ENCODE measurements at places on chromosomes 3 and 15. TPM values are rescaled to one million over a fixed set of nuclear protein-coding genes. Genes with fewer than 3 reads are reported as not detected.

The KIF15 gene
- total RNA-seq = 45.1 TPM

The COL8A1 gene
- total RNA-seq = not detected

The EPM2AIP1 gene
- total RNA-seq = 16.7 TPM

The BCL2A1 gene
- 111 TPM for total RNA-seq

The CCDC13 gene
- 0.76 TPM for total RNA-seq

The AP2M1 gene
- total RNA-seq = 221 TPM

The LTF gene
- not detected for total RNA-seq

The ZFAND6 gene
- total RNA-seq = 33.4 TPM

The STRA6 gene
- total RNA-seq = not detected

The PRRT3 gene
- total RNA-seq = 7.8 TPM

The BFSP2 gene
- not detected for total RNA-seq

The ALS2CL gene
- total RNA-seq = 4.0 TPM

The CCR3 gene
- total RNA-seq = not detected

The VWA5B2 gene
- not detected for total RNA-seq

The PDCD10 gene
- 81.1 TPM for total RNA-seq

The PRR20G gene
- not detected for total RNA-seq

The STAB1 gene
- total RNA-seq = not detected

The SCG5 gene
- 1.6 TPM for total RNA-seq

GRCh38 chr3:157738441-157738840 lies 235.2 kb upstream of the VEPH1 start:
- DNase-seq = no peak
- H3K4me1 ChIP-seq = no peaks in the 10 kb centered on the region
- H3K27me3 ChIP-seq = no peaks in the 10 kb centered on the region
- no peaks in the 10 kb centered on the region for H3K36me3 ChIP-seq
- H3K4me3 ChIP-seq = no peak overlapping the region

DNA sequence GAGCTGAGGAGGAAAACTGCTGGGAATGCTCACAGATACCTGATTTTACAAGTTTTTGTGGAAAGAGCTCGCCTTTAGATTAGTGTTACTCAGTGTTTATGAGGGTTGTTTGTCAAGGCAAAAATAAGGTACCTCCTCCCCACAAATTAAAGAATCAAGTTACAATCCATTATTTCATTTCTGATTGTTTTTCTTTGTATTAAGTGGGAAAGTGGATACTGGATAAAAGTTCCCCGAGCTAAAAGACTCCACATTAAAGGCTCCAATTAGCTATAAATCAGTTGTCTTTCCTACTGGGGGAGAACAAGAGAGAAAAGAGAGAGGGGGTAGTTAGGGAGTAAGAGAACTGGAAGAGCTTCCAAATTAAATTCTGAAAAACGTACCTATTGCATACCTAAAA lies 1.9 kb downstream of the ALDH1A2 start:
- H3K4me1 ChIP-seq = peaks cover 9% of the 10 kb centered on the region
- H3K36me3 ChIP-seq = no peaks in the 10 kb centered on the region
- H3K27ac ChIP-seq = no peak overlapping the region
- peaks cover 48% of the 10 kb centered on the region for H3K27me3 ChIP-seq
- DNase-seq = no peak

DNA sequence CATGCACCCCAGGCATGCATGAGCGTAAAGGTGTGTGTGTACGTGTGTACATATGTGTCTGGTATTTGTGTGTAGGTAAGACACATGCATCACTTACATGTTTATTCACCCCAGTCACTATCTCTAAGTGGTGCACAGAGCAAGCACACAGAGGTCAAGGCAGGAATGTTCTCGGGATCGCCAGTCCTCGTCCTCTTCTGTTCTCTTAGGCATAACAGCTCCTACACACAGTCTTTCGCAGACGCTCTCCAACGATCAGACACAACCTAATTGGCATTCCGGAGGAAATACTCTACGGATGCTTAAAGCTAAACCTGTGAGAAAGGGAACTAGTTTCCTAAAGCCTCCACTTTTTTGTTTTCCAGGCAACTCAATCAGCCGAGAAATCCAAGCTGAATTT lies 95.9 kb downstream of the ADAMTS17 start:
- H3K27ac ChIP-seq = no peak overlapping the region
- peaks cover 3% of the 10 kb centered on the region for H3K36me3 ChIP-seq
- no peak for DNase-seq
- no peaks in the 10 kb centered on the region for H3K27me3 ChIP-seq
- no peaks in the 10 kb centered on the region for H3K4me1 ChIP-seq

GRCh38 chr15:67981848-67982247 lies 72.3 kb upstream of the PIAS1 start:
- H3K4me3 ChIP-seq = no peak overlapping the region
- H3K27ac ChIP-seq = no peak overlapping the region
- H3K4me1 ChIP-seq = no peaks in the 10 kb centered on the region
- no peaks in the 10 kb centered on the region for H3K36me3 ChIP-seq
- no peak for DNase-seq

- DNase-seq = no peak
- H3K4me3 ChIP-seq = no peak overlapping the region
- H3K27ac ChIP-seq = no peak overlapping the region
Measured at GRCh38 chr3:147130461-147130860, 275.9 kb downstream of the ZIC4 start.

- H3K27me3 ChIP-seq = peaks cover 3% of the 10 kb centered on the region
- H3K36me3 ChIP-seq = peaks cover 9% of the 10 kb centered on the region
- H3K4me3 ChIP-seq = no peak overlapping the region
- no peak overlapping the region for H3K27ac ChIP-seq
- no peak for DNase-seq
Measured at GRCh38 chr3:72223116-72223515, 438.2 kb upstream of the PROK2 start.

GRCh38 chr3:124246376-124246775 lies 254.5 kb upstream of the ROPN1 start:
- no peaks in the 10 kb centered on the region for H3K36me3 ChIP-seq
- no peaks in the 10 kb centered on the region for H3K4me1 ChIP-seq
- no peak overlapping the region for H3K4me3 ChIP-seq
- H3K27ac ChIP-seq = no peak overlapping the region
- H3K27me3 ChIP-seq = peaks cover 8% of the 10 kb centered on the region
- DNase-seq = no peak

- H3K4me1 ChIP-seq = no peaks in the 10 kb centered on the region
- no peak overlapping the region for H3K27ac ChIP-seq
- H3K4me3 ChIP-seq = no peak overlapping the region
- H3K27me3 ChIP-seq = peaks cover 9% of the 10 kb centered on the region
Measured at GRCh38 chr3:132283916-132284405, 33.2 kb upstream of the ACP3 start.

GRCh38 chr3:37301980-37302708 lies 127.8 kb upstream of the LRRFIP2 start:
- peaks cover 48% of the 10 kb centered on the region for H3K36me3 ChIP-seq
- H3K4me3 ChIP-seq = no peak overlapping the region
- H3K27me3 ChIP-seq = no peaks in the 10 kb centered on the region
- no peak for DNase-seq

- peak; percentile 65 for DNase-seq
- H3K27me3 ChIP-seq = peaks cover 66% of the 10 kb centered on the region
- H3K36me3 ChIP-seq = peaks cover 1% of the 10 kb centered on the region
- peak within 1 kb of the TSS; percentile 72 for H3K27ac ChIP-seq
- peak within 1 kb of the TSS; percentile 77 for H3K4me3 ChIP-seq
Measured at GRCh38 chr3:194135806-194136518, at the start of gene HES1. Gene HES1 (plus strand): TSS chr3:194136148. CDS start chr3:194136381, 233 bp downstream.

DNA sequence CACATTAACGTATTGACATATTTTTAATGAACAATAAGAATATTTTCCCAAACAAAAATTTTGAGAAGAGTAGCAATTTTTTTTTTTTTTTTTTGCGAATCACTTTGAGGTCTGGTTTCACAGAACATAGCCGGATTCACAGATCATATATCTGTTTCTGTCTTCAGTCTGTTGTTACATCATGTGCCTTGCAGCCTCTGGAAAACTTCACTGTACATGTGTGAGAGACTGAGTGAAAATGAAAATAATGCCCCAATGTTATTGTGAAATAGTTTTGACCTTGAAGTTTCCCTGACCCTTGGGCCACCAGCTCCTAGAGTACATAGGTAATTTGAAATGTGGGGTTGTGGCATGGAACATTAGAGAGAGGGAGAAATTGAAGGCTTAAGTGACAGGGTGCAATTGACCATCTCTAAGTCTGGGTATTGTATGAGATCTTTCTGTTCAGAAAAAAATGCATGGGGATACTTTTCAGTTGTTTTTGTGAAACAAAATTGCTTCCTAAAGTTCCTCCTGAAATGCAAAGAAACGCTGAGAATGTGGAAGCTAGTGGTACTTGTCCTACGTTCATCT lies 14.0 kb downstream of the ITPR1 start:
- no peak overlapping the region for H3K4me3 ChIP-seq
- no peak for DNase-seq
- no peaks in the 10 kb centered on the region for H3K27me3 ChIP-seq
- H3K4me1 ChIP-seq = peaks cover 50% of the 10 kb centered on the region
- H3K36me3 ChIP-seq = peaks cover 7% of the 10 kb centered on the region

DNA sequence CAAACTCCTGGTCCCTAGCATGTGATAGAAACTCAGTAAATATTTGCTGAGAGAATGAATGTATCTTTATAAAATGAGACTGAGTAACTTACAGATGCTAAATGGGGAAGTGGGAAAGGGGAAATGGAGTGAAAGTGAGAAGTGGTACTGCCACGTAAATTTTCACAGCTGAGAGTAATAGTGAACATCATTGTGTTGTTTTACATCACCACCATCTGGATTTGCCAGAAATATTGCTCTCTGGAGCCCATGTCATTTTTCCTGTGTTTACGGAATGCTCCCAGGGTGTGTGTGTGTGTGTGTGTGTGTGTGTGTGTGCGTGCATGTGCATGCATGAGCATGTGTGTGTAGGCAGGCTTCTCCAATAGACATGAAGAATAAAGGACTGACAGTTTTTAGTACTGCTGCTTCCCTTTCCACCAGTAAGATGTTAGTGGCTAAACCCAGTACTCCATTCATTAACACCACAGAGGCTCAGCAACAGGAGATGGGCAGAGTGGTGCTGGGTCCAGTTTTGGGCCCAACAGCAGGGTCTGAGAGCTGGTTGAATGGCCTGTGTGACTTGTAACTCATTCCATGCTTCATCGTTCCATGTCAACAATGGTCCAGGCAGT lies 57.3 kb downstream of the DIPK2A start:
- H3K27ac ChIP-seq = no peak overlapping the region
- H3K4me3 ChIP-seq = no peak overlapping the region
- H3K4me1 ChIP-seq = peaks cover 6% of the 10 kb centered on the region
- no peaks in the 10 kb centered on the region for H3K36me3 ChIP-seq
- H3K27me3 ChIP-seq = peaks cover 1% of the 10 kb centered on the region
- DNase-seq = no peak

- H3K27me3 ChIP-seq = no peaks in the 10 kb centered on the region
- H3K27ac ChIP-seq = peak overlapping the region; percentile 18
- no peak overlapping the region for H3K4me3 ChIP-seq
- no peaks in the 10 kb centered on the region for H3K4me1 ChIP-seq
Measured at GRCh38 chr15:69825941-69826818, 271.5 kb downstream of the TLE3 start.

GRCh38 chr15:92661956-92662355 lies 6.4 kb upstream of the FAM174B start:
- H3K4me3 ChIP-seq = no peak overlapping the region
- no peak for DNase-seq
- peaks cover 5% of the 10 kb centered on the region for H3K27me3 ChIP-seq
- no peak overlapping the region for H3K27ac ChIP-seq
- no peaks in the 10 kb centered on the region for H3K36me3 ChIP-seq

DNA sequence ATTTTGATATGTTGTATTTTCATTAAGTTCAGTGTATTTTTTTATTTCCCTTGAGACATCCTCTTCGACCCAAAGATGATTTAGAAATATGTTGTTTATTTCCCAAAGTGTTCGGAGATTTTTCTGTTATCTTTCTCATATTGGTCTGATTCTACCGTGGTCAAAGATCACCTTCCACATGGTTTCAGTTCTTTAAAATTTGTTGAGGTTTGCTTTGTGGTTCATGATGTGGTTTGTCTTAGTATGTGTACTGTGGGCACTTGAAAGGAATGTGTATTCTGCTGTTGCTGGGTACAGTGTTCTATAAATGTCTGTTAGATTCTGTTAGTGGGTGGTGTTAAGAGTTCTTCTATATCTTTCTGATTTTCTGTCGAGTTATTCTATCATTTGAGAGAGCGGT lies 103.4 kb upstream of the FHIT start:
- no peak overlapping the region for H3K27ac ChIP-seq
- H3K27me3 ChIP-seq = peaks cover 7% of the 10 kb centered on the region
- no peak for DNase-seq
- no peaks in the 10 kb centered on the region for H3K36me3 ChIP-seq
- no peak overlapping the region for H3K4me3 ChIP-seq

- no peak overlapping the region for H3K4me3 ChIP-seq
- H3K27ac ChIP-seq = no peak overlapping the region
- H3K36me3 ChIP-seq = no peaks in the 10 kb centered on the region
- H3K27me3 ChIP-seq = no peaks in the 10 kb centered on the region
- DNase-seq = no peak
- no peaks in the 10 kb centered on the region for H3K4me1 ChIP-seq
Measured at GRCh38 chr3:173938159-173938558, 540.6 kb downstream of the NLGN1 start.

DNA sequence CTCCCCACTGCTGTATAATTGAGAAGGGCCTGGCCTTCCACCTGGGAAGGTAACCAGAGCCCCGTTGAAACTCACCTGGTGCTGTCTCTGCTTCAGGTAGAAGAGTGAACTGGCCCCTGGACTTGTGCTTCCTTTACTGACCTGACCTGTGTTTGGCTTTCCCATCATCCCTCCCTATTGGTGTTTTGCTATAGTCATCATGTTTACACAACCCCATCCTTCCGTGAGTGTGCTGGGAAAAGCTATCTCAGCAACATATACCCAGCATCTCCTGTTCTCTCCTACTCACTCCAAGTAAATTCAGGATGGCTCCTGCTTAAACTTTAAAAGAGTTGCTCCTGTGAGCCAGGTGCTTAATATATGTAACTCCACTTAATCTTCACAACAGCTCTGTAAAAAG lies 77.2 kb upstream of the TSC22D2 start:
- peaks cover 1% of the 10 kb centered on the region for H3K4me1 ChIP-seq
- H3K27ac ChIP-seq = no peak overlapping the region
- H3K36me3 ChIP-seq = no peaks in the 10 kb centered on the region
- DNase-seq = no peak

GRCh38 chr3:12479919-12480427 lies 4.3 kb upstream of the TSEN2 start:
- H3K4me3 ChIP-seq = no peak overlapping the region
- peak; percentile 23 for DNase-seq
- no peaks in the 10 kb centered on the region for H3K36me3 ChIP-seq
- H3K27me3 ChIP-seq = no peaks in the 10 kb centered on the region
- no peak overlapping the region for H3K27ac ChIP-seq
- H3K4me1 ChIP-seq = peaks cover 23% of the 10 kb centered on the region

DNA sequence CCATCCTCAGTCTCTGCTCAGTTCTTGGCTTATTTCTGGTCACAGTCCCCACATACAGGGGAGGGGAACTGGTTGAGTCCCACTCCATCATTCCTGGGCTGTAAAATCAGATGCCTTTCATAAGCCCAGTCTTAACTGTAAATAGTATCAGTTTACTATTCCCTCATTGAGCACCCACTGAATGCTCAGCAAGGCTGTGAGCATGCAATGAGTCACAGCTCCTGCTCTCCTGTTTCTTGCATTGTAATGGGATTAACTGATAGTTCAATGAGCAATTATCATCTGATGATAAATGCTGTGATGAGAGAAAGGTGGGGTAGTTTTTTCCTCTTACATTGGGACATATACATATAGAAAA lies 113.6 kb upstream of the TPM1 start:
- H3K27me3 ChIP-seq = peaks cover 13% of the 10 kb centered on the region
- H3K4me1 ChIP-seq = no peaks in the 10 kb centered on the region
- H3K27ac ChIP-seq = no peak overlapping the region
- no peaks in the 10 kb centered on the region for H3K36me3 ChIP-seq

- no peaks in the 10 kb centered on the region for H3K36me3 ChIP-seq
- H3K27ac ChIP-seq = no peak overlapping the region
- no peak for DNase-seq
- peaks cover 6% of the 10 kb centered on the region for H3K27me3 ChIP-seq
Measured at GRCh38 chr3:37627951-37628620, 233.6 kb upstream of the CTDSPL start.
